ENCODE measurements at places on chromosomes 12 and 14.

GRCh38 chr14:104998801-104999200, 13.2 kb downstream of the CLBA1 start:
- peak; percentile 11 for DNase-seq

DNA sequence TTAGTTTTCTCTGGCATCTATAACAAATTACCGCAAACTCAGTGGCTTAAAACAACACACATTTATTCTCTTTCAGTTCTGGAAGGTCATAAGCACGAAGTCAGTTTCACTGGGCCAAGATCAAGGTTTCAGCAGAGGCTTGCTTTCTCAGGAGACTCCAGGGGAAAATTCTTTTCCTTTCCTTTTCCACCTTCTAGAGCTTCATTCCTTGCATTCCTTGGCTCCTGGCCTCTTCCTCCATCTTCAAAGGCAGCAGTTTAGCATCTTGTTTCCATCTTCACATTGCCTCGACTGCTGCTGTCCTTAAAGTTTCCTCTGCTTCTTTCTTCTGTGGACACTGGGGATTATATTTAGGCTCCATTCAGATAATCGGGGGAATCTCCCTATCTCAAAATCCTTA, 106.1 kb downstream of the PDE3A start:
- DNase-seq, result no peak

DNA sequence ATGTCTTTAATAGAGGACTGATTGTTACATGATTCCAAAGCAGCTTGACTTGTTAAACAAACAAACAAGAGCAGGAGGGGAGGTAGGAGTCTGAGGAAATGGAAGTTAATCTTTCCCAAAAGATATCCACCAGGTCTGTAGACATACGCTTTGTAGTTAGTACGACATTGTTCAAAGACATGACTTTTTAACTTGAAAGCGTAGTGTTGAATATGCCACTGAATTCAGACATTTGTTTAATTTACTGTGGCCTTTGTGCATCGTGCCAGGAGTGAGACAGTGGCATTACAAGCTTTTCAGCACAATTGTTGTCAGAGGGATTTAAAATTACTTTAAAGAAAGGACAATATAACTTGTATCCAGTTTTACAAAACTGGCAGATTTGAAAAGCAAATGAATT, 53.0 kb downstream of the SAV1 start:
- DNase-seq, result no peak

- no peak for DNase-seq
Observed at GRCh38 chr12:121062391-121063045, 23.5 kb upstream of the OASL start.

DNA sequence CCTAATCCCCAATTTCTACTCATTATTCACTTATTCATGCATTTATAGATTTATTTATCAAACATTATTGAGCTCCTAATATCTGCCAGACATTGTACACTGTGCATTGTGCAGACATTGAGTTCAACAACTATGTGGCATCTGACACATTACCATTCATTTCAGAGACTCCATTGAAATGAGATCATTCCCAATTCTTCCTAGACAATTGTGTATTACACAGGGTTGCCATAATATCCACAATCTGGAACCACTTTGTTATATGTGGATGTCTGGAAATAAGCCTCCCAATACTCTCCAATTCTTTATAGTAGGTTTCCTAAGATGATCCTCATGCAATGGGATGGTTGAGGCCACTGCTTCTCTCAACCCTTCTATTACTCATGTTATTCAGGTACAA, 165.0 kb downstream of the OTOGL start:
- no peak for DNase-seq

GRCh38 chr12:105955976-105956375, 182.8 kb downstream of the NUAK1 start:
- no peak for DNase-seq

- peak; percentile 78 for DNase-seq
Observed at GRCh38 chr12:546920-547845, 87.4 kb downstream of the B4GALNT3 start.

- no peak for DNase-seq
Observed at GRCh38 chr14:50064993-50065392, 51.4 kb downstream of the VCPKMT start.

GRCh38 chr12:108591267-108591980, 6.5 kb downstream of the TMEM119 start:
- DNase-seq, result no peak

- DNase-seq, result peak; percentile 63
Observed at GRCh38 chr14:22978981-22979671, 3.2 kb downstream of the AJUBA start.

DNA sequence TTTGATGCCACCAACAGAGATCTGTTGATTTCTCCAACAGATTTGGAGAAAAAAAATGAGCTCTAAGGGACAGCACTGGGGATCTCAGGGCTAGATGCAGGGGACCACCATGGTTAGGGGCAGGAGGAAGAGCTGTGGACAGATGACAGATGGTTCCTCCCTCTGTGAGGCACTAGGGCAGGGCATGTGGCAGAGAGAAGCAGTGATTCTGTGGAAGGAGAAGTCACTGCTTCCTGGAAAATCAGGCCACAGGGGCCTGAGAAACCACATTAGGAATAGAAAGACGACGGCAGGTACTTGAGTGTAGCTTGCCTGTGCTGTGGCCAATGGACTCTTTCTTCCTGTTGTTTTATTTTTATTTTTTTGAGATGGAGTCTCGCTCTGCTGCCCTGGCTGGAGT, 24.9 kb upstream of the TMED2 start:
- DNase-seq, result no peak

DNA sequence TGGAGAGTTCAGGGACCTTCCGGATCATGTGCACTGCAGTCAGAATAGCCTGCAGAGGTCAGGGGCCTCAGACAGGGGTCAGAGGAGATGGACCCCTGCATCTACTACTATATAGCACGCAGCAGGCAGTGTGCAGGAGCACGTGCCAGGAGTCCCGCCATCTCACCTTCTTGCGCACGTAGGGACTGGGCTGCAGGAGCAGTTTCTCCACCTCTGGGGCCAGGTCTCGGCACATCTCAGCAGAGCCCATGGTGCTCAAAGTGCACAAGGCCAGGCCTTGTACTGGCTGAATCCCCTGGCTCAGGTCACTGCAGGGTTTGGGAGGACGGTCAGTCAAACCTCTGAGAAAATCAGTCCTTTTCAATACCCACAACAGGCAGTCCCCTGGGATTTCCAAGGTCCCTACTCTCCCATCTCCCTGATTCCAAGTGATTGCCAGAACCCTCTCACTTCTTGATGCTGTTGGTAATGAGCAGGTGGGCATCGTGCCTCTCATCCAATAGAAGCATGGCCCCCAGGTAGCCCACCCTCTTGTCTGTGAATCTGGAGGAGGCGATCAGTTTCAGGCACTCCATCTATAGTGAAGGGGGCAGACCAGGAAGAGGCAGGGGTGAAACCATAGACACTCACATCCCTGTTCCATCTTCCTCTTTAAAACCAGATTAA, 1.3 kb downstream of the AP1G2 start:
- DNase-seq, result peak; percentile 19

- DNase-seq, result no peak
Observed at GRCh38 chr12:24414480-24414879, 465.0 kb upstream of the SOX5 start.

- DNase-seq, result peak; percentile 68
Observed at GRCh38 chr14:29926701-29927375, 809 bp downstream of the PRKD1 start.

Measured in right hindlimb (tissue), 1 donor.